ENCODE measurements at places on chromosomes 2 and 18. TPM values are rescaled to one million over a fixed set of nuclear protein-coding genes. Genes with fewer than 3 reads are reported as not detected.

IFT172 gene
- total RNA-seq, result 30.7 TPM

DNA sequence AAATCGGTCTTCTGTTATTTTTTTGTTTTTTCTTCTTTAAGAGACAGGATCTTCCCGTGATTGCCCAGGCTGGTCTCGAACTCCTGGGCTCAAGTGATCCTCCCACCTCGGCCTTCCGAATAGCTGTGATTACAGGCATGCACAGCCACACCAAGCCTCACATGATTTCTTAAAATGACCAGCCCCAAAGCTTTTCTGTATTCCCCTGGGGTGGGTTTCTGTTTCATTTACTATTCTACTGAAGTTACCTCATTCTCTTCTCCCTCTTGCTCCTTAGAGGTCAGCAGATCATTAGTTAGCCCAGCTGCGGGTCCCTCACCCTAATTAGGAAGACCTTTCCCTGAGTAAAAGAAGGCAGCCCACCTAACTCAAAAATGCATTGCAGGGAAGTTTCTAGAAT, 27.6 kb downstream of the SLC1A4 start:
- DNase-seq, result no peak
- H3K36me3 ChIP-seq, result no peaks in the 10 kb centered on the region
- no peaks in the 10 kb centered on the region for H3K27me3 ChIP-seq
- no peak overlapping the region for H3K27ac ChIP-seq

ARHGEF4 gene
- total RNA-seq, result 116 TPM

DNA sequence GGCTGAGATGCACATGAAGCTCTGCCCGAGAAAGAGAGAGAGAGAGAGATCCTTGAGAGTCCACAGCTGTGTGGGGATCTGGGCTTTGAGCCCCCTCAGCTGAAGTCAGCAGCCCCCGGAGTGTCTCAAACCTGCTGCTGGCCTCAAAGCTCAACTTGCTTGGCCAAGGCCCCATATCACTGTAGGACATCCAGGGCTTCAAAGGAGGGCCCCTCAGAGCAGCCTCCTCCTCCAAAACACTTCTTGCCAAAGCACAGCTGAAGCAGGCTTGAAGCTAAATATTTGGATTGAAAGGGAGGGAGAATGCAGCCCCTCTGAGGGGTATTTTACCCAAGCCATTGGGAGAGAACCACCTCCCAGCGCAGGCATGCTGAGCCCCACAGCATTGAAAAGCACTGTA, 357.6 kb downstream of the OSR1 start:
- no peak overlapping the region for H3K27ac ChIP-seq
- no peak for DNase-seq
- no peak overlapping the region for H3K4me3 ChIP-seq
- H3K36me3 ChIP-seq, result no peaks in the 10 kb centered on the region
- no peaks in the 10 kb centered on the region for H3K4me1 ChIP-seq

DNA sequence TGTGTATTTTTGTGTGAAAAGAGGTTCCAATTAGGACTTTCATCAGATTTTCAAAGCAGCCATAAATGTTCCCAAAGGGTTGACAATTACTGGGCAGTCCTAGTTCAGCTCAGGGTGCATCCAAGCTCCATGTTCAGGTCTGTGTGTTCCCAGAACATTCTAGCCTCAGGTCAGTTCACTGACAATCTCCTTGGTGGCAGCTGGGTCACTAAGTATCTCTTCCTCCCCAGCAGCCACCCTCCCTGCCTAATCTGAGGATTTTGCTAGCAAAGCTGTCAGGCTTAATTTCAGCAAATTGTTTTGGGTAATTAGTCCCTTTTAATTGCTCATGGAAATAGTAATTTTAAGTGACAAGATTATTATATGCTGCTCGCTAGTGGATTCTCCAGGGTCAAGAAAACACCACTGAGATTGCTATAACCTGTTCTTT, 29.8 kb downstream of the UPP2 start:
- no peaks in the 10 kb centered on the region for H3K36me3 ChIP-seq
- no peak for DNase-seq
- peaks cover 10% of the 10 kb centered on the region for H3K4me1 ChIP-seq
- no peak overlapping the region for H3K4me3 ChIP-seq

DNA sequence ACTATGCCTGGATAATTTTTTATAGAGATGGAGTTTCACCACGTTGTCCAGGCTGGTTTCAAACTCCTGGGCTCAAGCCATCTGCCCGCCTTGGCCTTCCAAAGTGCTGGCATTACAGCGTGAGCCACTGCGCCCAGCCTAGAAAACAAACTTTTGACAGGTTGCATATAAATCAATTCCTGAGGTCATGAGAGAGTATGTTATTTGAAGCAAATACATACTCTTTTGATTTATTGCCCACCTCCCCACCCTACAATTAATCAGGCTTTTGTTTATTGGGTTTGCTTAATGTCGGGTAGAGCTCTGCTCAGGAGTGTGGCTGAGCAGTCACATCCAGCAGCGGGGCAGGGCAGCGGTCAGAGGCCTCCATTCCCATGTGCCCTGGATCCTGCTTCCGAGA, 37.9 kb upstream of the ASB1 start:
- no peaks in the 10 kb centered on the region for H3K4me1 ChIP-seq
- H3K27me3 ChIP-seq, result no peaks in the 10 kb centered on the region
- H3K27ac ChIP-seq, result no peak overlapping the region
- no peak for DNase-seq

DNA sequence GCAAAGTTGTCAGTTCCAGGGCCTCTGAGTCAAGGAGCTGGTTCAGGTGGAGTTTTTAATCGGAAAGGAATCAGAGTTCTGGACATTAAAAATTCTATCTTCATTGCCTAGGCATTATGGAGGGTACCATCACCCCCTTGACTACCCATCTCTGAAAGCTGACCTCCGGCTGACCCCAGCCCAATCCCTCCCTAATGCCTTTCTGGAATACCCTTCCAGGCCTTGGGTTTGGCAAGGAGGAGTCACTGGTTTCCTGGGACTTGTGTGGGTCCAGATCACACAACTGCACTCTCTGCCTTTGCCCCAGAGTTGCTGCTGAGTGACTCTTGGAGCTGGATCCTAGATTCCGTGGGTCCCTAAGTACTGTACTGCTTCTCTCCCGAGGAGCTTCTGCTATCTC, 1.0 kb upstream of the OSR1 start:
- peaks cover 29% of the 10 kb centered on the region for H3K4me1 ChIP-seq
- no peak for DNase-seq
- H3K27me3 ChIP-seq, result no peaks in the 10 kb centered on the region
- H3K27ac ChIP-seq, result peak overlapping the region; percentile 76
- no peak overlapping the region for H3K4me3 ChIP-seq
- no peaks in the 10 kb centered on the region for H3K36me3 ChIP-seq

DNA sequence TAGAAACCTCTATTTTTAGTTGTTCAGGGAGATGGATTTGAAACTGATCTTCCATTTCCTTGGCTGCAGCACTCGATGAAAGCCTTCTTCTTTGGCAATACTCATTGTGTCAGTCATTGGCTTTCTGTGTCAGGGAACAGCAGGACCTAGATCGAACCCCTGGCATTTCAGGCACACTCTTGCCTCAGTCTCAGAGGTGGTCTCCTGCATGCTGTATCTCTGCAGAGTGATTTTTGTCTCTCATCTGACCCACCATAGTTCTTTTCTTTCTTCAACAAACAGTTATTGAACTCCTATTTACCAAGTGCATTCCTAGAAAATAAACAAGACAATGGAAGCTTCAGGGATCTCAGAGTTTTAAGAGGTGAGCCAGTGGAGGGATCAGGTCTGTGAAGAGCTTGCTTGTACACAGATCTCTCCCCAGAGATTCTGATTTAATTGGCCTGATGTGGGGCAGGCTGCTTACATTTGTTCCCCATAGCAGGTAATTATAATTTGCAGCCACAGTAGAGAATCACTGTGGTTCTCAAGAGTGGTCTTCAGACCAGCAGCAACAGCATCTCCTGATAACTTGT, 473.1 kb upstream of the TCF4 start:
- H3K36me3 ChIP-seq, result no peaks in the 10 kb centered on the region
- H3K27ac ChIP-seq, result no peak overlapping the region
- H3K4me1 ChIP-seq, result no peaks in the 10 kb centered on the region
- H3K27me3 ChIP-seq, result no peaks in the 10 kb centered on the region

DNA sequence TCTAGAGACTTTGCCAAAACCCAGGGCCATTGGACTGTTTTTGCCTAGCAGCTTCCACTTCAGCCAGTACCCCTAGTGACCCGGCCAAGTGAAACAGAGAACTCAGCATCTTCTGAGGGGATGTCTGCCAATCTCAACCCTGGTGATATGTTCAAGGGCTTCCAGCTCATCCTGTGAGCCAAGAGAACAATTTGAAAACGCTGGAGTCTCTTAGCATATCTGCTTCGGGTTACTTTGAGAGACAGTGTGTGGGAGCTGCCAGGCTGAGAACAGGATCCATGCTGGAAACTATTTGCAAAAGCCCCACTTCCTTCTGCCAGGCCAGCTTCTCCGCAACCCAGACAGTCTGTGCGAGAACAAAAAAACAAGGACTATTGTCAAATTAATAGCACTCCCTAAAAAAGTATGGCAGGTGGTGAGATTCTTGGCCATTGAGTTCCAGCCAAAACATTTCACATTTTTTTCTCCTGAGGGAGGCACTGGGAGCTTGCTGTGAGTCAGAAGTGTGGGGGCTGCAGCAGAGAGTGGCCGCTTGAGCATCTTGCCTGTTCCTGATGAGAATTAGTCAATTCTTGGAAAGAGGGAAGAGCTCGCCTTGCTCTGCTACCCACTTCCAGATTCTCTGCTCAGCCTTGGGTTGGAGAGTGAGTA, 395.6 kb upstream of the TRIB2 start:
- H3K36me3 ChIP-seq, result no peaks in the 10 kb centered on the region
- no peak overlapping the region for H3K4me3 ChIP-seq
- no peaks in the 10 kb centered on the region for H3K27me3 ChIP-seq
- no peak for DNase-seq
- no peak overlapping the region for H3K27ac ChIP-seq
- H3K4me1 ChIP-seq, result peaks cover 33% of the 10 kb centered on the region

MGAT5 gene
- 16.7 TPM for total RNA-seq

DNA sequence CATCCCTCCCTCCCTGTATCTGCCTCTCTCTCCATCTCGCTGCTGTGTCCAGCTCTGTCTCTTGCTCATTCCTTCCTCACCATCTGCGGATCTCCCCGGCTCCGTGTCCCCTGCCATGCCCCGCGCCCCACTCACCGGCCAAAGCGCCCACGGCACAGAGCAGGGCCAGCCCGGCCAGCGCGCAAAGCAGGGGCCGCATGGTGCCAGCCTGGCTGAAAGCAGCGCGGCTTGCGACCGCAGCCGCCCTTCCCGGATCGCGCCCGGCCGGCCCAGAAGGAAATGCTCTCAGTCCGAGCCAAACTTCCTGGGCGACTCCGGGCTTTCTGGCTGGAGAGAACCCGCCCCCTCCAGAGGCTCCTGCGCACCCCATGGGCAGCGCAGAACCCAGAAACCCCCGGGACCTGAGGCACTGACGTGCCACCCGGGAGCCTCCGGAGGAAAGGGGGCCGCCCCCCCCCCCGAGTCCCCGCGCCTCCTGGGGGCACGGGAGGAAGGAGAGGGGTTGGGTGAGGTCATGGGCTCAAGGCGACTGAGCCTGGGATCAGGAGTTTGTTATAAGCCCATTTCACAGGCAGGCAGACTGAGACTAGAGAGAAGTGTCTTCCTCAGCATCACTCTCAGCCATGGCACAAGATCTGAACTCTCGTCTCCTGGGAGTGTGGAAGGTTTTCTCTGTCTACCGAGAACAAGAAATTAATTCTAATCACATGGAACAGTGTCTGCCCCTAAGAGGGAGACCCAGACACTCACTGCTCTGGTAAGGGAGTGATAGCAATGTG, 45.2 kb upstream of the RAB6C start:
- peak overlapping the region; percentile 13 for H3K4me3 ChIP-seq
- H3K27me3 ChIP-seq, result no peaks in the 10 kb centered on the region
- DNase-seq, result no peak
- H3K27ac ChIP-seq, result no peak overlapping the region
- no peaks in the 10 kb centered on the region for H3K4me1 ChIP-seq

DNA sequence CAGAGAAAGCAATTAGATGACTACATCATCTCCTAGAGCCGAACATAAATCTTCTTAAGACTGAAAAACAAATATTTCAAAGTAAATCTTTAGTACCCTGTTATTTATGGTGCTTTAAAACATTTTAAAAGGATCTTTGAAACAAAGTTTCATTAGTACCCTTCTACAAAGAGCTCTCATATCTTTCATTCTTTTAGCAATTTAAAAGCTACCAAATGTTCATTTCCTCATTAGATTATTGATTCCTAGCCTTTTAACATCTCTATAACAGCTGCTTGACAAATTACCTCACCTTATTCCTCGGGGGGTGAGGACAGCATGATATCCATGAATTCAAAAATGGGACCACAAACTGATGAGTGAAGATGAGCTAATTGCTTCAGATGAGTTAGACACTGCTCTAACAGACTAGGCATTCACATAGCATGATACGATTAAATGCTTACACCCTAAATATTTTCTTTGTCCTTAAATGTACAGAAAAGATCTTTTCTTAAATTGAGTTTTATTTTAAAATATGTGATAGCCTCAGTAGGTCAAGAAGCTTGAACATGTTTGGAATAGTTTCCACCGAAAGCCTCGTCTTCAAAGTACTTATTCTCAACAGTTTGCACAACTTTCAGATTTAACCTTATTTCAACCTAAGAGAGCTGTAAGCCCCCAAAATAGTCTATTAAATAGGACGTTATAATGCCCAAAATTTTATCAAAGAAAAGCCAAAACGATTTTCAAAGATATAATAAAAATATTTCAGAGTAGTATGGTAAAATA, 2.1 kb downstream of the ATAD2B start:
- peaks cover 57% of the 10 kb centered on the region for H3K4me1 ChIP-seq
- H3K27me3 ChIP-seq, result no peaks in the 10 kb centered on the region
- no peaks in the 10 kb centered on the region for H3K36me3 ChIP-seq
- peak overlapping the region; percentile 99 for H3K27ac ChIP-seq
- DNase-seq, result no peak
- H3K4me3 ChIP-seq, result peak overlapping the region; percentile 93

GRCh38 chr18:29161429-29161828, 984.5 kb upstream of the CDH2 start:
- H3K27me3 ChIP-seq, result no peaks in the 10 kb centered on the region
- no peak for DNase-seq
- no peaks in the 10 kb centered on the region for H3K36me3 ChIP-seq
- peaks cover 13% of the 10 kb centered on the region for H3K4me1 ChIP-seq
- H3K4me3 ChIP-seq, result no peak overlapping the region
- no peak overlapping the region for H3K27ac ChIP-seq

TANC1 gene
- 61.9 TPM for total RNA-seq

DNA sequence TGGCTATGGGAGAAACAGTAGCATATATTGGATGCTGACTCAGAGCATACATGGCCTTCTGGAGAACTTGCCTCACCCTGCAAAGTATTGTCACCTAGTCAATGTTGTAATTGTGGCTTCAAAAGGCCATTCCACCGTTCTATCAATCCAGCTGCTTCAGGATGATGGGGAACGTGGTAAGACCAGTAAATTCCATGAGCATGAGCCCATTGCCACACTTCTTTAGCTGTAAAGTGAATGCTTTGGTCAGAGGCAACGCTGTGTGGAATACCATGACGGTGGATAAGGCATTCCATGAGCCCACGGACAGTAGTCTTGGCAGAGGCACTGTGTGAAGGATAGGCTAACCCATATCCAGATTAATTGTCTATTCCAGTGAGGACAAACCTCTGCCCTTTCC, 1300.1 kb upstream of the ACVR2A start:
- no peaks in the 10 kb centered on the region for H3K36me3 ChIP-seq
- H3K27me3 ChIP-seq, result no peaks in the 10 kb centered on the region
- H3K27ac ChIP-seq, result no peak overlapping the region
- DNase-seq, result no peak
- no peaks in the 10 kb centered on the region for H3K4me1 ChIP-seq

GRCh38 chr2:202564226-202564625, 70.5 kb upstream of the FAM117B start:
- no peak overlapping the region for H3K27ac ChIP-seq
- no peaks in the 10 kb centered on the region for H3K4me1 ChIP-seq
- no peak for DNase-seq
- no peaks in the 10 kb centered on the region for H3K36me3 ChIP-seq
- no peak overlapping the region for H3K4me3 ChIP-seq
- no peaks in the 10 kb centered on the region for H3K27me3 ChIP-seq
